HFF-Myc (cell line): ENCODE measurements at places on chromosomes 13 and 19.

DNA sequence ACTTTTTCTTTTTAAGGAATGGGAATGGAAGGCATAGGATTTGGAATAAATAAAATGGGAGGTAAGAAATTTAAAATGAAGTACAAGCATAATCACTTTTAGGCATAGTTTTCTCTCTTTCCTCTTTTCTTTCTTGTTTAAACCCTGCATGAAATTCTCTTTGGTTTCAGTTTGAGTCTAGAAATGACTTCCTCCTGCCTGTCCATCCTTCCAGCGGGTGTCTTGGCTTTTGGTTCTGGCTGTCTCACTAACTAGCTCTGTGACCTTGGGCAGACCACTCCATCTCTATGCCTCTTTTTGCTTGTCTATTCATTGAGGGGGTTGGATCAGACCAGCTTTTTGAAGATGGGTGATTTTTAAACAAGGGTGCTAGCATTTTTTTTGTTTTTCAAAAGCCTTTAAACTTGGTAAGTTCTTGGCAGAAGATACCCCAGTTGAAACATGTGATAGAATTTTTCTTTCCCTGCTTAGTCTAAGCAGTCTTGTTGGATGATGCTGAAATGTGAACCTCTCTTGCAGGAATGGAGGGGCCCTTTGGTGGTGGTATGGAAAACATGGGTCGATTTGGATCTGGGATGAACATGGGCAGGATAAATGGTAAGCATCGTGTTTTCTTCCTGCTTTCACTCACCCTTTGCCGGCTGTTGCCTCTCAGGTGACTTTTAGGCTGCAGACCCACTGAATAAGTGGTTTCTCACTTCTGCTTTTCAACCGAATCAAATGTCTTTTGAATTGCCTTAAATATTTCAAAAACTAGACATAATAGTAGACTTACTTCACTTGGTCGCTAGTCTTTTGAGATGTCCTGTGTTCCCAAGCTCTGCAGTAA, 28.6 kb downstream of the PRAM1 start:
- DNase-seq: no peak

- DNase-seq: no peak
Observed at GRCh38 chr19:48608798-48609263, 2.3 kb downstream of the SPACA4 start.

GRCh38 chr19:7911508-7912143, 3.0 kb upstream of the TGFBR3L start:
- DNase-seq: no peak

- DNase-seq: no peak
Observed at GRCh38 chr19:33231511-33231910, 5.9 kb upstream of the SLC7A10 start.

- DNase-seq: no peak
Observed at GRCh38 chr13:96671073-96671472, 323.2 kb downstream of the OXGR1 start.
